ENCODE measurements at places on chromosomes 2 and 18.

DNA sequence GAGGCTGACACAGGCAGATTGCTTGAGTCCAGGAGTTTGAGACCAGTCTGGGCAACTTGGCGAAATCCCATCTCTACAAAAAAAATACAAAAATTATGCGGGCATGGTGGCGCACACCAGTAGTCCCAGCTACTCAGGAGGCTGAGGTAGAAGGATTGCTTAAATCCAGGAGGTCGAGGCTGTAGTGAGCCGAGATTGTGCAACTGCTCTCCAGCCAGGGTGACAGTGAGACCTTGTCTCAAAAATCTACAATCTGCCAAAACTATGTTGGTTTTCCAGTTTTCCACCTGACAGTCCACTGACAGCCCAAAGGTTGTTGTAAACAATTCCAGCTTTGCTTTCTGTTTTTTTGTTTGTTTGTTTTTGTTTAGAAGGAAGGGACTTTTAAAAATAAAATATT is 51.3 kb downstream of the KCMF1 start:
- DNase-seq: no peak

GRCh38 chr2:24337890-24338289 is 22.4 kb downstream of the ITSN2 start:
- no peak for DNase-seq

DNA sequence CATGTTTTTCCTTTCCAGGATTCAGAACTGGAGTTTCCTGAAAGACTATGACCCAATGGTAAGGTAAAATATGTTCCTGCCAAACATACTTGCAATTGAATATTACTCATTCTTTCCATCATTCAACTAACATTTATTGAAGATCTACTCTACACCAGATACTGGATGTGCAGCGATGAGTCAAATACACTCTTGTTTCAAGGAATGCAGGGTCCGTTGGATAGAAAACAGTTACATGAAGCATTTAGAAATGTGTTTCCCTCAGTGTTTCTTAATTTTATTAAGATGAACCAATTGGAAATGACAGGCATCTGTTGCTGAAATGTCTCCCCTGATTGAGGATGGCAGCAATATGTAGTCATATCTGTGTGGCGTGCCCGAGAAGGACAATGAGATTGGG is 14.8 kb upstream of the SLC66A3 start:
- DNase-seq: no peak

DNA sequence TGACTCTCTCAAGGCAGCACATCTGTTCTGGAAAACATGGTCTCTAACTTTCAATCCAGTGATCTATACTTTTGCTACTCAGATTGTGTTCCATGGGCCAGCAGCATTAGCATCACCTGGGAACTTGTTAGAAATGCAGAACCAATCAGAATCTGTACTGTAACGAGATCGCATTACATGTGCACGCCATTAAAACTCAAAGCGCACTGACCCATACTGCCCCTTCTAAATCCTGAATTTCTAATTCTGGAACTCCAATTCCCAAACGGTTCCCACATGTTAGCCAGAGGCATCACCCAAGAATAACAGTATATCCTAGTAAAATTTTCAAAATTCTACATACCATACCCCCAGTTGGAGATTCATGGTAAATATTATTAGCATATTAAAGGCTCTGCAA is 10.5 kb upstream of the DCTN1 start:
- no peak for DNase-seq

GRCh38 chr2:240250985-240251847 is 110.8 kb upstream of the OTOS start:
- DNase-seq: no peak

DNA sequence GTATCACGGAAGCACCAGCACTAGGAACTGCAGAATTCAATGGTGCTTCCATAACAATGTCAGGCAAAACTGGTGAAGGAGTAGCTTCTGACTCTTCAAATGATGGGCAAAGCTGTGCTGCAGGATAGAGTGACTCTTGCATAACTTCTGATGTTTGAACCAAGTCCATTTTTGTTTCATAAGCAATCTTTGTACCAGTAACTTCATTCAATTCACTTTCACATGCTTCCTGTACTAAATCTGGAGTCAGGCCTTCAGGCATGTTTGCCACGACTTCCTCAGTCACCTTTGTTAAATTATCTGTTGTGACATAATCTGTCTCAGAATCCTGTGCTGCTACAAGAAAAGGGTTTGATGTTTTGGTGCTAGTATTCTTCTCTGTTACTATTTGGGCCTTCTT is 24.0 kb downstream of the RTN4 start:
- no peak for DNase-seq
